ENCODE measurements at places on chromosomes 2 and 18.

GRCh38 chr2:207472343-207473048 is 57.3 kb upstream of the CREB1 start:
- DNase-seq, result no peak

GRCh38 chr2:9249020-9249800 is 42.6 kb downstream of the ASAP2 start:
- DNase-seq, result no peak

DNA sequence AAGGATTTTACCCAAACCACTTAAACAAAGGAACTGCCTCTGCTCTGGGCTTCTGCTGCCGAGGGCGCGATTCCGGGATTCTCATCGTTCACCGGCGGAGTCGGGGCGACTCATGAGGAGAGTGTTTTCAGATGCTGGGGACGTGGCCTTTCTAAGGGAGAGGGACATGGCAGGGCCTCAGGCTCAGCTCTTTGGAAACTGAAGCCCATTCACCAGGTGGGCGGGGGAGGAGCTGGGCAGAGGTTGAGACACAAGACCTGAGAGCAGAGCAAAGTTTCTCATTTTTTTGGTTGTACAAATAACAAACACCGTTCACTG is 29.8 kb downstream of the NFATC1 start:
- no peak for DNase-seq

- peak; percentile 78 for DNase-seq
These were observed 44.3 kb upstream of the ZDBF2 start for GRCh38 chr2:206230060-206230762.

GRCh38 chr2:234001380-234002160 is 48.9 kb upstream of the SPP2 start:
- no peak for DNase-seq

DNA sequence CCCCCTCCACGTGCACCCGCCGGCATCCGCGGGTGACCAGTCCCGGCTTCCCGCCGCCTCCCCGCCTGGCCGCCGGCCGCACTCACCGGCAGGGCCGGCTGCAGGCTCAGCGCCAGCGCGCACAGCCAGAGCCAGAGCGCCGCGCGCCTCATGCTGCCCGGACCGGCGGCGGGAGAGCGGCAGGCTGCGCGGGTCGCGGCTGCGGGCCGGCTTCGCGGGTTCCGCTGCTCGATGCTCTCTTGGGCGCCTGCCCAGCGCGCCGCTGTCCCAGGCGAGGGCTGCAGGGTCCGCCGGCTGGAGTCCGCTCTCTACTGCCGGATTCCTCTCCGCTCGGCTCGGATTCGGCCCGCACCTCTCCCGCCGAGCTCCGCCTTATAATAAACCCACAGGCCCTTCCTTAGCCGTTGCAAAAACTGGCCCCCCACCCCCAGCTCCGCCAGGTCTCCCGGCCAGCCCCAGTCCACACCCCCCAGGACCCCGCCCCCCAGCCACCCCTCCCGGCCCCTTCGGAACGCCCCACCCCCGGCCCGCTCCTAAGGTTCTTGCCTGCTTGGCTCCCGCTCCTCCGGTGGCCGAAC is at the start of gene SDC1:
SDC1 (minus strand) TSS at position 415 of the 578 bp plus-strand sequence; CDS start at position 152, 263 bp downstream.
- peak; percentile 53 for DNase-seq

DNA sequence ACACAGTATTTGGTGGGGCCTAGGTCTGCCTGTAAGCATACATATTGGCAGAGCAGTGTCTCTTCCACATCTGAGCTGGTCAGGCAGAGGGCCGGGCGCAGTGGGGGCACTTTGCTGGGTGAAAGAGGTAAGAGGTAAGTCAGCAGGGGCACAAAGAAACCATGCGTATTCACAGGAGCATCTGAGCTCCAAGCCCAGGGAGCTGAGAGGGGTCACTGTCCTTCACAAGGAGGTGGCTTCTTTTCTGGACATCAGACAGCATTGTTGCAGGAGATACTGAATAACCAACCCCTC is 201.7 kb downstream of the AGAP1 start:
- no peak for DNase-seq

GRCh38 chr2:15737314-15738224 is 145.9 kb downstream of the DDX1 start:
- DNase-seq, result no peak

DNA sequence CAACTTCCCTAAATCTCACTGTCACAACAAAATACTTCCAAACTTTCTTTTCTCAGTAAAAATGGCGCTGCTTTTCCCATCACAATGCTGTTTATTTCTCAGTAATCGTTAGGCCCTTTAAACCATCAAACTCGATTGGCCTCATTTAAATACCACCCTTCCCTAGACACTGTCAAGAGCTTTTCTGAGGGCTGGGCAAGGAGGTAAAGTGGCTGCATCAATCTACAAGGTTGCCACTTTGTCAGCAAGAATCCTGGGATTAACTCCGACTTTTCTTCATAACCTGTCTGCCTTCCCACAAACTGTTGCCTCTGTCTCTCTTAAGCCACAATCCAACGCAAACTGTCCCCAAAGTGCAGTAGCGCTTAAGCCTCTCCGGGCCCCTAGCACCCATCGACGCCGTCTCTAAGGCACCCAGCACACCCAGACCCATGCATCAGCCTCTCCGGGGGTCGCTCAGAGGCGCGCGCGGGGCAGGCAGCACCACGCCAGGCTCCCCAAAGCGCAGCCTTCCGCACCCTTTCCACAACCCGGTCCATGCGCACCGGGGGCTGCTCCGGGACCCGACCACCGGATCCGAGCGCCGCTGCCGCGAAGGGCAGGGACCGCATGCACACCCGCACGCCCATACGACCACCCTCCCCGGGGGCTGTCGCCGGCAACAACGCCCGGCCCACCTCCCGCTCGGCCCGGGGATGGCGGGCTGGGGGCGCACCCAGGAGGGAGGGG is 683 bp downstream of the MBOAT2 start:
- peak; percentile 22 for DNase-seq

- no peak for DNase-seq
These were observed 283.5 kb downstream of the MYCN start for GRCh38 chr2:16223841-16224177.

GRCh38 chr2:237309011-237309410 is 105.0 kb downstream of the COL6A3 start:
- DNase-seq, result no peak

DNA sequence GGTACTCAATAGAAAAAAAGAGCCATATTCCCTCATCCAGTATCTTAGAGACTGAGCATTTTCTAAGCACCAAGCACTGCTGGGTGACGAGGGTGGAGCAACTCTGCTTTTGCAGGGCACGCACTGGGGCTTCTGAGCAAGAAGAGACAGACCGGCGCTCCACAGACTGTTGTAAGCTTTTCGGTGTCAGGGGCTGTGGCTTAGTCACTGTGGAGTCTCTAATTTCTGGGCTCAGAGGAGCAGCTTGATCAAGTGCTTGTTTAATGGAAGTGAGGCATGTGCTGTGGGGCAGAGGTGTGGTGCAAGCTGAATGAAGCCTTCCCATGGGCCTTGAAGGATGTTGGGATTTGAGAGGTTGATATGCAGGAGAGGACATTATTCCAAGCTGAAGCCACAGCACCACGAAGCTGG is 227.1 kb downstream of the MYCN start:
- DNase-seq, result no peak

DNA sequence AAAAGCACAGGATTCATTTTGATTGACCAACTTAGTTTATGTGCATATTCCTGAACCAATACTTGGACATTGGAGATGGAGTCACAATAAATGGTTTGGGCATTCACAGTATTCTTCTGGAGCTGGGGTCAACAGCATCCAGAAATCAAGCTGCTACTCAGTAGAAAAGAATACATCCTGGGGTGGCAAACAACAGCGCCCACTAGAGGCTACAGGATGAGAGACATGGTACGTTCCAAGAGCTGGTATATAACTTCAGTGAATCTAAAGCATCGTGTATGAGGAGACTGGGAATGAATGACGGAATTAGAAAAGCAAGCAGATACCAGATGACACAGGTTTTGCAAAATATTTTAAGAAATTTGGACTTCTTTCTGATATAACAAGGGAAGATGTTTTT is 142.9 kb upstream of the FIGN start:
- no peak for DNase-seq

- DNase-seq, result no peak
These were observed 119.4 kb downstream of the TWIST2 start for GRCh38 chr2:238967031-238967977.

DNA sequence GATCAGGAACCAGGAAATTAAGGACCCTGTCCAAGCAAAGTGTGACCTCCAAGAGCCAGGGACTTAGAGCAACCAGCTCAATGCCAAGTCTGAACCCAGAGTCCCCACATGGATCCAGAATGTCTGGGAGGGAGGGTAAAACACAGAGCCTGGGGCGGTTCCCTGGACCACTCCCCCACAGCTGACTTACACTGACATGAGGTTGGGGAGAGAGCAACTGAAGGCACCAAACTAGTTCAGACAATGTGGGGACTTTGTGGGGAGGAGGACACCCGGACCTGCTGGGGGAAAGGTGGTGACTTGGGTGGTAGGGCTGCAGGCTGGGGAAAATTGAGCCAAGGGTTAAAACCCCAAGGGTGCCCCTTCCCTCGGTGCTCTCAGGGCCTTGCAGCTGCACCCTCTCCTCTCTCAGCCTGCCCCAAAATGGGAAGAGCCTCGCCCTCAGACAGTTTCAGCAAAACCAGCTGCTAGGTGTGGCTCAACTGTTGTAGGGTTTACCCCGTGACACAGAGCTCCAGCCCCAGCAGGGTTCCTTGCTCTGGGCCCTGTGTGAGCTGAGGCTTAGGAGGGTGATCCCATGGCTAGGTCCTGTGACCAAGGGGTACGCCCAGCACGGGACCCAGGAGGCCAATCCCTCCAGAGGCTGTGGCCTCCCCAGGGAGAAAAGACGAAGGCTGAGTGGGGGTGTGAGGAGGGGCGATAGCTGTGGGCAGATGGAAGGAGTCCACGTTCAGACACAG is 28.6 kb downstream of the MARCO start:
- DNase-seq, result no peak

DNA sequence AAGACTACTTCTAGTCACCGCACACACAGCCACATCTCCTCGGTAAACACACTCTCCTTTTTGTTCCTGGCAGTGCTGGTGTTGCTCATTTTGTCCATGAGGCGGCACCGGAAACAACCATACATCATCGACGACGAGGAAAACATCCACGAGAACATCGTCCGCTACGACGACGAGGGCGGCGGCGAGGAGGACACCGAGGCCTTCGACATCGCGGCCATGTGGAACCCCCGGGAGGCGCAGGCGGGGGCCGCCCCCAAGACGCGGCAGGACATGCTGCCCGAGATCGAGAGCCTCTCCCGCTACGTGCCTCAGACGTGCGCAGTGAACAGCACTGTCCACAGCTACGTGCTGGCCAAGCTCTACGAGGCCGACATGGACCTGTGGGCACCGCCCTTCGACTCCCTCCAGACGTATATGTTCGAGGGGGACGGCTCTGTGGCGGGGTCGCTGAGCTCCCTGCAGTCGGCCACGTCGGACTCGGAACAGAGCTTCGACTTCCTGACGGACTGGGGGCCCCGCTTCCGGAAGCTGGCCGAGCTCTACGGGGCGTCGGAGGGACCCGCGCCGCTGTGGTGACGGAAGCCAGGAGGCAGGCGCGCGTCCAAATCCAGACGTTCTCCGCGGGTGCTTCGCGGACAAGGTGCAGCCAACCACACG is 221.0 kb downstream of the CDH20 start:
- DNase-seq, result no peak

DNA sequence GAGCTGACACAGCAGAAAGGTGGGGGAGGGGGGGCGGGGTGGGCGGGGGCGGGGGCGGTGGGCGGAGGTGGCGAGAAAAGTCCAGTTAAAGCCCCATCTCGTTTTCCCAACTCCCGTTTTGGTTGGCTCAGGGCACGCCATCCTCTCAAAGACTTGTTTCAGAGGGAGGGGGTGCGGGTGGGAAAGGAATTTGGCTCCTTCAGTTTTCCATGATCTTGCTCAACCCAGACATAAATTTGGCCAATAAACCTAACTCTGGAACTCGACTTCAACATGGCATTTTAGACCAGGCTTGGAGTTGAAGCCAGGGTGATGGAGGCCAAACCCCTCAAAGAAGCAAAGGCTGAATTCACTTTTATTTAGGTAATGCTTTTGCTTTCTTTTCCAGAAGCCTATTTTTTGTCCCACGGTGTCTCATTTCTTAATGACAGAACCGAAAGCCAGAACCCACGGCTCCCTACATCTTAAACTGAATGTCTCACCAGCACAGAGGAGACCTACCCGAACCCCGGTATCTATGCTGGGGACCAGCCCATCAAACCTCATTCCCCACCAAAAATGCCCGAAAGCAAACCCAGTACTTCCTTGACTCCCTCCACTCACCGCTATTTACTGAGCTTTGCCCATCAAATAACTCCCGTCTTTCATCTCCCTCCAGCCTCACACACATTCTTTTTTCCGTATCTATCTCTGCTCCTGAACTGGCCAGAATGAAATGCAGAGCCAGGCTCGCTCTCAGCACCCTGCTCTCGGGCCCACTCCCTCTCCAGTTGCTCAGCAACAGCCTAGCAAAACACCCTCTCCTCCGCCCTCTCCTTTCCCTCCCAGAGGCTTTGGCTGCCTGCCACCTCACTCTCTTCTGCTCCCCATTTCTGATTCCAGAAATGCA is 4.3 kb downstream of the IGFBP5 start:
- peak; percentile 86 for DNase-seq

- DNase-seq, result no peak
These were observed 3.6 kb downstream of the KLF11 start for GRCh38 chr2:10046931-10047330.

DNA sequence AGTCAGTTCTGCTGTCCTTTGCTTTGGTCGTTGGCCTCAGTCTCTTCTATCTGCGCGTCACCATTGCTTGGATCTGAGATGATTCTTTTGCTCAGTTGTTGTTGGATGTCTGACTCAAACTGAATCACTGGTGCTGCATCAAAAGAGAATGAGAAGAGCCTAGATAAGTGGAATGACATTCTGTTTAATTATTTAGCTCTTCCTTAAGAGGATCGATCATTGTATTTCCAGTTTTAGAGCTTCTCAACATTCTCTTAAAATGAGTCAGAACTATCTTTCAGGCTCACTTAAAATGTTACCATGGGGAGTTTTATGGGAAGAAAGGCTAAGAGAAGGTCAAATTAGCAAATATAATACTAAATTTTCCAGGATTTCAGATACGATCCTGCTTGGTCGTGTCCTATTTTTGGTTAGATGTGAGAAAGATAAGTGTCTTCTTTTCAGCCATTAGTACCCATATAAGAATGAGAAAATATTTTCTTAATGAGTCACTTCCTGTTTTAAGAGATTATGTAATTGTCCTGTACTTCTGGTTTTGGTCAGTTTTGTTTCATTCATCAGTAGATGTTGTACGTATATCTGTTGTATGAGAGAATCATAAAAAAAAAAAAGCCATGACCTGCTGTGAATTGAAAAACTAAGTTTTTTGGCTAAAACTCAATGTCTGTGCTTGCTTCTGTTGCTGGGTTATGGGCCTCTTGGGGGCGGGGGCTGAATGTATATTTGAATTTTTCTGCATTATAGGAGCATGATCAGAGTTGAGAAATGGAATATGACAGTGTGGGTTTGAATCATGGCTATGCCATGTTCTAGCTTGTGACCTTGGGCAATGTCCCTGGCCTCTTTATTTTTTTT is 31.6 kb upstream of the CASP10 start:
- no peak for DNase-seq

- DNase-seq, result no peak
These were observed 31.2 kb upstream of the TBR1 start for GRCh38 chr2:161384864-161385263.

GRCh38 chr2:31205186-31205585 is 12.1 kb downstream of the CAPN14 start:
- DNase-seq, result no peak
